ENCODE measurements at places on chromosomes 16 and 17. TPM values are rescaled to one million over a fixed set of nuclear protein-coding genes. Genes with fewer than 3 reads are reported as not detected.

- peaks cover 7% of the 10 kb centered on the region for H3K4me1 ChIP-seq
- no peaks in the 10 kb centered on the region for H3K27me3 ChIP-seq
- H3K36me3 ChIP-seq = no peaks in the 10 kb centered on the region
These were observed 5.9 kb downstream of the TEX2 start for GRCh38 chr17:64256913-64257807.

DNA sequence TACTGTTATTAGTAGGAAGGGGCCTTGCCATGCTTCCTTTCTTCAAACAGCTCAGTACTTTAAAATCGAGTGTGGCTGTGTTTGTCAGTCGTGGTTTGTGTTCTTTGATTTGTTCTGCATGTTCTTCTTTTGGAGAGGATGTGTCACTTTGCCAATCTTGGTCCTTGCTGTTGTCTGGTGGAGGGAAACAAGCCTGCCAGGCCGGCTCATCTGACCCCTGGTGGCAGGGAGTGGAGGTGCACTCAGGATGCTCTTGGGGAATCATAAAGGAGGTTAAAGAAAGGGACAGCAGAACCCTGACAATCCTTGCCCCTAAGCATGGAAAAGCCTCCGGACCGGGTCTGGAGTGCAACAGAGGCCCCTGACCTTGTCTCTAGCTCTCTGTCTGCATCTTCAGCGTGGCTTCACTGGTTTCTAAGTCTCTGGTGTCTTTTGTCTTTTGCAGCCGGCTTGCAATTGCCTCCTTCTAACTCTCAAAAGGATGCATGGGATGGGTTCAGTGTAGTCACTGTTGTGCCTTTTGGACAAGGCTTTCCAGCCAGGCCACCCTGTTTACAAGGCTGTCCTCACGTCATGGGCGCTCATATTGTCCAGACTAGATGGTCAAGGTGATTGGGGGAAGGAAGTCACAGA is 135.8 kb downstream of the WWOX start:
- H3K27me3 ChIP-seq = no peaks in the 10 kb centered on the region
- no peaks in the 10 kb centered on the region for H3K36me3 ChIP-seq
- H3K27ac ChIP-seq = no peak overlapping the region
- H3K4me3 ChIP-seq = no peak overlapping the region
- H3K4me1 ChIP-seq = peaks cover 4% of the 10 kb centered on the region

DNA sequence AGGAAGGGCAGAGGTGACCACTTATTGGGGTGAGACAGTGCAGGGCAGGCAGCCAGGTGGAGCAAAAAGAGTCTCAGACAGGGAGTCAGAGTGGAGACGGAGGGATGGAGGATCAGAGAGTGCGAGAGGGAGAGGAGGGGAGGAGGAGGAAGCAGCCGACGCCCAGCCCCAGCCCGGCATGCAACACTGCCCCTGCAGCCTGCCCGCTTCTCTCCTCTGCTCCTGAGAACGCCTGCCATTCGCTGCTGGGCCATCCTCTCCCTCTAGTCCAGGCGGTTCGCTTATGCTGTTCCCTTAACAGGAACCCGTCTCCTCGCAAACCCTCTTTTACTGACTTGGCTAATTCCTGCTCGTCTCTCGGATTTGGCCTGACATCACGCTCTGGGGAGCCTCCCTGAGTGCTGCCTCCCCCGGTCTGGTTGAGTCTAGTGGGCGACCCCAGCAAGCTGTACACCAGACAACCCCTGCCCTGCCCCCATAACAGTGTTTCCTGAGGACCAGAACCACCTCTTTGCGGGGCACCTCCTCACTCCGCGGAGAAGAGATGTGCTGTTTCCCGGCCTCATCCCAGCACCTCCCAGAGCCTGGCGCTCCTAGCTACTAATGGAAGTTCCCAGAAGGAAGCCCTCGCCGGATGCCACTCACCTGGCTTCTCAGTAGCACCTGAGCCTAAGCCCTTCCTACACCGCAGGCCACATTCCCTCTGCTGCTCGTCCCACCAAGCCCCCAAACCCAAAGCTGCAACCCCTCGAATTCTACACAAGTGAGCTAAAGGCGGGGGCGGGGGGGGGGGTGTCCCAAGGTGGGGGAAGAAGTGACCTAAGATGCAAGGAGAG is 61.2 kb upstream of the CCL1 start:
- DNase-seq = no peak
- no peak overlapping the region for H3K4me3 ChIP-seq
- no peak overlapping the region for H3K27ac ChIP-seq
- peaks cover 7% of the 10 kb centered on the region for H3K27me3 ChIP-seq
- H3K36me3 ChIP-seq = no peaks in the 10 kb centered on the region

The FBXW10 gene
- total RNA-seq = not detected

The FAM20A gene
- 0.44 TPM for total RNA-seq

The KRT40 gene
- not detected for total RNA-seq

- DNase-seq = no peak
- no peaks in the 10 kb centered on the region for H3K27me3 ChIP-seq
- no peak overlapping the region for H3K27ac ChIP-seq
- H3K36me3 ChIP-seq = no peaks in the 10 kb centered on the region
- H3K4me1 ChIP-seq = no peaks in the 10 kb centered on the region
These were observed 672.8 kb downstream of the MAF start for GRCh38 chr16:78927766-78928165.

GRCh38 chr16:81921843-81922584 is 89.3 kb downstream of the SDR42E1 start:
- H3K4me3 ChIP-seq = no peak overlapping the region
- no peaks in the 10 kb centered on the region for H3K36me3 ChIP-seq
- no peak for DNase-seq
- no peaks in the 10 kb centered on the region for H3K27me3 ChIP-seq
- no peak overlapping the region for H3K27ac ChIP-seq

DNA sequence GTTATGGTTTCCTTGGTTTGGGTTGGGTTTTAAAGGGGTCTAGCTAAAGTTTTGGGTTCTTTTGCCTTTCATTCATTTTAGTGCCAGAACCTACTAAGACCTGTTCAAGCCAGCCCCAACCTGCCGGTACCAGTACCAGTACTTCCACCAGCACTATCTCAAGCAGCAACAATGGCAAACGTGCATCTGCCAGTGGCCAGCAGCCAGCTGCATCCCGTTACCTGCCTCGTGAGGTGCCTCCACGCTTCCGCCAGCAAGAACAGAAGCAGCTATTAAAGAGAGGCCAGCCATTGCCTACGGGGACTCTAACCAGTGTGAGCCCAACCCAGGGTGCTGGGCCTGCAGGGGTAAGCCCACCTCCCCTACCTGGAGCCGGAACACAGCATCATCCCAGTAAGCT is 72.9 kb downstream of the TNRC6C start:
- H3K4me3 ChIP-seq = no peak overlapping the region
- DNase-seq = no peak
- no peaks in the 10 kb centered on the region for H3K4me1 ChIP-seq
- H3K27me3 ChIP-seq = no peaks in the 10 kb centered on the region
- no peaks in the 10 kb centered on the region for H3K36me3 ChIP-seq

DNA sequence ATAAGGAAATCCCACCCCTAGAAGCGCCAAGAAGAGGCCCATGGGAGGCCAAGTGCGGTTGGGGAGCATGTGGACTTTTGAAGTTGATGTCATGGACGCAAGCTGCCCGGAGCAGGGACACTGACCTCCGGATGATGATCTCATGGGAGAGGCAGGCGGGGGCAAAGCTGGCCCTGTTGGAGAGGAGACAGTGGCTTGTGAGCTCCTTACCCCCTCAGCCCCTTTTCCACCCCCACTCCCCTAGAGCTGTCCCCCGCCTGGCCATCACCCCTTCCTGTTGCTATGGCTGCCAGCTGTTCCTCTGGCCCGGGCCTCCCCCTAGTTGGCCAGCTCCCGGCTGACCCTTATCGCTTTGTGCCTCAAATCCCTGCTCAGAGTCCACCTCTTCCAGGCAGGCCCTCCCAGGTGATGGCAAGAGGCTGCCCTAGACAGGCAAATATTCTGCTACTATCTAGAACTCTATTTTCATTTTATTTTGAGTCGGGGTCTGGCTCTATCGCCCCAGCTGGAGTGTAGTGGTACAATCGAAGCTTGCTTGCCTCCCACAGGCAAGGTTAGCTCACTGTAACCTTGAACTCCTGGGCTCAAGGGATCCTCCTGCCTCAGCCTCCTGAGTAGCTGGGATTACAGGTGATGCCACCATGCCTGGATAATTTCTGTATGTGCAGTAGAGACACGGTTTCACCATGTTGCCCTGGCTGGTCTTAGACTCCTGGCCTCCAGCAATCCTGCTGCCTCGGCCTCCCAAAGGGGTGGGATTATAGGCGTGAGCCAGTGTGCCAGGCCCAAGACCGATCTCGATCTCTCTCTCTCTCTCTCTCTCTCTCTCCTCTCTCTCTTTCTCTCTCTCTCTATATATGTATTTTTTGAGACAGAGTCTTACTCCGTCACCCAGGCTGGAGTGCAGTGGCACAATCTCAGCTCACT is 6.6 kb downstream of the NOTUM start:
- H3K4me3 ChIP-seq = no peak overlapping the region
- DNase-seq = no peak
- H3K4me1 ChIP-seq = peaks cover 6% of the 10 kb centered on the region
- H3K36me3 ChIP-seq = no peaks in the 10 kb centered on the region
- H3K27me3 ChIP-seq = no peaks in the 10 kb centered on the region
- no peak overlapping the region for H3K27ac ChIP-seq

The SIRT7 gene
- total RNA-seq = 82.5 TPM

DNA sequence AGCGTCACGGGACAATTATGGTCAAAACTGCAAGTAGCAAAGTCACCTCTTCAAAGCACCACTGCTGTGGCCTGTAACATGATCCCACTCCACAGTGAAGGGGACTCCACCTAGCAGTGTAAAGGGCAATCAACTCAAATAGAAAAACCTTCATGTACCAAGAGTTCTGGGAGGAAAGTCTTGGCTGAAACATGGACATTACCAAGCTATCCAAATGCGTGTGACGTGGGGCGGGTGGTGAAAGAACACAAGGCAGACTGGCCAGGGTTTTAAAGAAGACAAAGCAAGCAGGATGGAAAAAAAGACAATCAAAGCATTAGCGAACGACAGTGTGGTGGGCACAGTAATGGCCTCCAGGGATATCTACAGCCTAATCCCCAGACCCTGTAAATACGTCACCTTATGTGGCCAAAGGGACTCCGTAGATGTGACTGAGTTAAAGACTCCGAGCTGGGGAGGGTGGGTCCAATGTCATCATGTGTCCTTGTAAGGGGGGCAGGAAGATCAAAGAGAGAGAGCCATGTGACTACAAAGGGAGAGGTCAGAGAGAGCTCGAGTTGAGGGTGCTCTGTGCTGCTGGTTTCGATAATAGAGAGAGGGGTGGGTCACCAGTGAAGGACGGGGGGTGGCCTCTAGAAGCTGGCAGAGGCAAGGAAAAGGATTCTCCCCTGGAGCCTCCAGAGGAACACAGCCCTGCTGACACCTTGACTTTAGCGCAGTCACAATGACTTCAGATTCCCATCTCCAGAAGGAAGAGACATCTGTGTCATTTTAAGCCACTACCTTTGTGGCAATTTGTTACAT is 6.0 kb downstream of the HSDL1 start:
- H3K36me3 ChIP-seq = no peaks in the 10 kb centered on the region
- H3K4me1 ChIP-seq = no peaks in the 10 kb centered on the region
- H3K27ac ChIP-seq = peak overlapping the region; percentile 39
- no peak for DNase-seq
- no peak overlapping the region for H3K4me3 ChIP-seq
- H3K27me3 ChIP-seq = no peaks in the 10 kb centered on the region

DNA sequence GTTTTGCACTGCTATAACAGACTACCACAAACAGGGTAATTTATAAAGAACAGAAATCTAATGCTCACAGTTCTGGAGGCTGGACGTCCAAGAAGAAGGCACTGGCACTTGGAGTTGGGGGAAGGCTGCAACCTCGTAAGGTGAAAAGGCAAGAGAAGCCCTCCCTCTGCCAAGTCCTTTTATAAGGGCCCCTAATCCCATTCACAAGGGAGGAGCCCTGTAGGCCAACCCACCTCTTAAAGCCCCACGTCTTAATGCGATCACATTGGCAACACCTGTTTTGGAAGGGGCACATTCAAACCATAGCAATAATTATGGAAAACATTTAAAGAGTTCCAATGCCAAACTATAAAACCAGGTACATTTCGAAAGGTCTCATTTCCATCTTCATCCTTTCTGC is 5.2 kb downstream of the PKD1L3 start:
- H3K4me1 ChIP-seq = no peaks in the 10 kb centered on the region
- DNase-seq = no peak
- peaks cover 2% of the 10 kb centered on the region for H3K27me3 ChIP-seq
- H3K36me3 ChIP-seq = no peaks in the 10 kb centered on the region
